Dermis microvascular lymphatic vessel endothelial cell (primary cell): ENCODE measurements at places on chromosomes 6 and 20. TPM values are rescaled to one million over a fixed set of nuclear protein-coding genes. Genes with fewer than 3 reads are reported as not detected.

The STMN3 gene
- 0.38 and 0.51 TPM in 2 replicates for total RNA-seq

GRCh38 chr6:82113231-82113630 lies 134.3 kb downstream of the IBTK start:
- no peak for DNase-seq

The SPATA25 gene
- 0.51 and 1.0 TPM in 2 replicates for total RNA-seq

DNA sequence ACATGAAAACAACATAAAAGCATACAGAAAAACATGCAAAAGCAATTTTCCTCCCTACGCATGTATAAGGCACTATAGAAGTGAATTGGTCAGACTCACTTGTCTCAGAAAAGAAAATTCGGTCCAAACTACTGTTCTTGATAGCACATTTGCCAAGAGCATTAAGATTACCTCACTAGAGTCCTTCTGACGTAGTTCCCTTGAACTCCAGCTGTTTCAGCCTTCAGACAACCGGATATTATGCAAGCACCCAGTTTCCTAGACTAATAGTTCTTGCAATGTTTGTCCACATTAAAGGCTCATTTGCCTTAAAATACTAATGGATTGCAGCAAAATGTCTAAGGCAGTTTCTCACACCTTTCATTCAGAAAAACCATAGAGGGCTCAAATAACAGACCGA lies 2.5 kb upstream of the CASS4 start:
- no peak for DNase-seq

DNA sequence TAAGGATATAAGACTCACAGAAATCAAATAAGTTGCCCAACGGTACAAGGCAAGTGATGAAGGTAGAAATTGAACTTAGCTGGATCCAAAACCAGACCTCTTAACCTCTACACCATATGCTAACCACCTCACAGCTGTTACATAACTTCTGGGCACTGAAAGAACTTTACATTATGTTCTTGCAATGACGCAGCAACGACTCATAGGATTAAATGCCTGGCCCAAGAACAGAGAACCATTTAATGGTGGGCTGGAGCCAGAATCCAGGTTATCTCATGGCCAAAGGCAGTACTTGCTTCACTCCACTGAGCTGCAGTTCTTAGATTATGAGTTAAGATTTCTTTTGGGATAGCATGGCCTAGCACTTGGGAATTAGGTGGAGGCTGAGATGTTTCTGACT lies 4.4 kb downstream of the TRMT6 start:
- DNase-seq: no peak
